Activated T-helper 1 cell treated with anti-CD3 and anti-CD28 coated beads, Interleukin-2, amount 50 U/mL, for 16 hours (primary cell): ENCODE measurements at places on chromosomes 13 and 19.

DNA sequence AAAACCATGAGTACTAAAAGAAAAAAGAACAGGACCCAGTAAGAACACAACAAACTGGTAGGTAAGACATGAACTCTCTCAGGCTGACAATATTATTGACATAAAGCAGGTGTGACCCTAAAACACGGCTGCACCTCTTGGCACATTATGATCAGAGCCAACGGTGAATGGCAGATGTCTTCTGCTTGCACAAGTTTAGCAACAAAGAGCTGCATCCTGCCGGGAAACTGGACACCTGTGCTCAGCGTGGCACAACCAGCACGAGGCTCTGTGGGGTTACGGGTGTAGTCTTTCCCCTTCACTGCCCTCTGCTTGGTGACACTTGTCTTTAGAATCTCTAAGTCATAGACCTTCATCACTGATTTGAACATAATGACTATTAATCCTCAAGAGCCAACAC lies 97.9 kb downstream of the DOCK9 start:
- DNase-seq = no peak

DNA sequence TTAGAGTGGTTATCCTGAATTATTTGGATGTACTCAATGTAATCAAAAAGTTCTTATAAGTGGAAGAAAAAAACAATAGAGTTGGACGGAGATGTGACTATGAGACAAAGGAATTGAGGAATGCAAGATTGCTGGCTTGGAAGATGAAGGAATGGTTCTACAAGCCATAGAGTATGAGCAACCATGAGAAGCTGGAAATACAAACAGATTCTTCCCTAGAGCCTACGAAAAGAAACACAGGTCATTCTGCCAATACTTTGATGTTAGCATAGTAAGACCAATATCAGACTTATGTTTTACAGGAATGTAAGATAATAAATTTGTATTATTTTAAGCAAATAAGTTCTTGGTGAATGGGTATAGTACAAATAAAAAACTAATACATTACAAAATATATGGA lies 249.2 kb downstream of the DIAPH3 start:
- DNase-seq = no peak

DNA sequence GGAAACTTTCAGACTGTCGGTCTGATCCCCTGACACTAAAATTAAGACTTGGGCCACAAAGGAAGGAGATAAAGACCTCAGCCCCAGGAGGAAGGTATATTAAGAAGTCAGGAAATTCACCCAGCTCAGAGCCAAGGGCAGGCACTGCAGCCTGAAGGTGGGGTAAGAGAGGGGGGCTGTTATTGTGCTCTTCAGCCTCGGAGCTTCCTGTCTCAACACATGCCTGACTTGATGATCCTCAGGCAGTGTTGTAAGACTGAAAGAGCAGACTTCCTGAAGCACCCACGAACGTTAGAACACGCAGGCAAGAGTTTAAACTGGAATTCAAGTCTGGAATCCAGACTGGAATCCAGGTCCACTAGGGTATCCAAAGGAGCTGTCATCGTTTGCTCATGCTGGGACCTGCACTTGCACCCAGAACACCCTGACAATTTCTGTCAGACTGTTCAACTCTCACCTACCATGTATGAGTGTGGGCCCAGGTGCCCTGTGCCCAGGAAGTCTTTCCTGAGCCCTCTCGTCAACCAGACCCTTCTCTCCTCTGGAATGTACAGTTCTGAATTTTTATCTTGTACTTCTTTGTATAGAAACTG lies 10.7 kb upstream of the FLT1 start:
- DNase-seq = no peak

GRCh38 chr19:14437578-14438140 lies 4.6 kb downstream of the PKN1 start:
- DNase-seq = no peak

- no peak for DNase-seq
These were observed 1730.2 kb downstream of the OLFM4 start for GRCh38 chr13:54758795-54759194.

GRCh38 chr13:110108348-110109139 lies 198.4 kb downstream of the COL4A1 start:
- no peak for DNase-seq

DNA sequence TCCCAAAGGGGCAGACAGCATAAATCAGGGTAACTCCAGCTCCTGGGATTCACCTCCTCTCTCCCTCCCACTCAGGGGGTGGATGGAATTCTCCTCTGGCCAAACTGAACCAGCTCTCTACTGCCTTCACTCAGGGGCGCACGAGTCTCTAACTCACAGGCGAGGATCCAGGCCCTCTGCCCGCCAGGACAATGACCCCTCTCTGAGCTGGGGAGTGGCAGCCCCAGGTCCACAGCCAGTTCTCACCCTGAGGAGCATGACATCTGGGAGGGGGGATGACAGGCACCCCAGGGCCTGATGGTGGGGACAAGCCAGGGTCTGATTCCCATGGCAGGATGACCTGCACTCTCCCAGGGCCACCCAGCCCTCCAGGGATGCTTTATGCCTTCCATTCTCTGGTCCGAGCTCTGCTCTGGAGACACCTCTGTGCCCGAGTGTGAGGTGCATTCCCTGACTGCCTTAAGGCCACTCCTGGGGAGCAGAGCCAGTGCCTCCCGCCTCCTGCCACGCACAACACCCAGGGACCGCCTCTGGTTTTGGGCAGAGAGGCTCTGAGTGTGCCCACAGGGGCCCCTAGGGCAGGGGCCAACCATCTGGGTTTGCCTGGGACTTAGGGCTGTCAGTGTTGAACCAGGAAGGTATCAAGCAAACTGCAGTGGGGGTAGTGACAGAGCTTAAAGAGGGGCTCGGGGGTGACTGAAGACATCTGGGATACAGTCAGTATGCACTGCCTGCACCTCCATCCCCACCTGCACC lies 66.2 kb downstream of the GNG7 start:
- no peak for DNase-seq

GRCh38 chr13:98368019-98368418 lies 190.9 kb upstream of the RNF113B start:
- no peak for DNase-seq

DNA sequence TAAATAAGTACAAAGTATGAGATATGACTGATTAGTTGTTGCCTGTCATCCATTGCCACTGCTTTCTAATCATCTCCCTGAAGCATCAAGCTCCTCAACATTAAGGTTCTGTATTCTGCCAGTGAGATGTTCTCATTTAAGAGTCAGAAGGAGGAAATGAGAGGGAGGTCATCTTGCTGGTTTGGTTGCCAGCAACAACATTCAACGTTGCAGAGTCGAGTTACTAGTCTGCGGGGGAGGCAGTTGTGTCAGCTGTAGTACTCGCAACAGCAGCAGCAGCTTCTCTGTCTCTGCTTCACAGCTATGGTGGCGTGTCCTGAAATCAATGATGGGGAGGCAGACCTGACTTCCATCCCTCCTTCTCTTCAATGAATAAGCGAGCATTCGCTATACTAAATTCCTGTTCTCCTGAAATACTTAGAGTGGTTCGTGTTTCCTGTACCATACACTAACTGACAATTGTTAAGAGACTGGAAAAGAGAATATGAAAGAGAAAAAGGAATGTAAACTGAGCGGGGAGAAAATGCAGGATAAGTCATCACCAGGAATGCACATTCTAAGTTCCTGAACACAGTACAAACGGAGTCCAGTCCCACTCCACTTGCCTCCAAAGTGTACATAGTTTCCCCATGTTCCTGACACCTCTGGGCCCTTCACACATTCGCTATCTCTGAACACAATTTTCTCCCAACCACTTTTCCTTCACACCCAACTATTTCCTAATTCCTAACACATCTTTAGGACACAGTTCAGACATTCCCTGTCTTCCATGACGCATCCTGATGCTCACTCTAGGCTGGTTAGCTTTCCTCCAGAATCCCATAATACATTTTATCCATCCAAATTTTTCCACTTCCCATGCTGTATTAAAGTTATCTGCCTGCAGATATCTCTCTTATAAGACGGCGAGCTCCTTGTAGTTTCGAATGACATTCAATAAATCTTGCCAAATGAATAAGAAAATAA lies 263.0 kb downstream of the KLF12 start:
- DNase-seq = no peak

GRCh38 chr19:55605637-55606470 lies at the start of gene ZNF865:
Gene ZNF865 (plus strand): TSS chr19:55605647. CDS start chr19:55613619, 7,972 bp downstream.
- DNase-seq = peak; percentile 43

- no peak for DNase-seq
These were observed 414 bp upstream of the ADAT3 start for GRCh38 chr19:1904860-1905109.

DNA sequence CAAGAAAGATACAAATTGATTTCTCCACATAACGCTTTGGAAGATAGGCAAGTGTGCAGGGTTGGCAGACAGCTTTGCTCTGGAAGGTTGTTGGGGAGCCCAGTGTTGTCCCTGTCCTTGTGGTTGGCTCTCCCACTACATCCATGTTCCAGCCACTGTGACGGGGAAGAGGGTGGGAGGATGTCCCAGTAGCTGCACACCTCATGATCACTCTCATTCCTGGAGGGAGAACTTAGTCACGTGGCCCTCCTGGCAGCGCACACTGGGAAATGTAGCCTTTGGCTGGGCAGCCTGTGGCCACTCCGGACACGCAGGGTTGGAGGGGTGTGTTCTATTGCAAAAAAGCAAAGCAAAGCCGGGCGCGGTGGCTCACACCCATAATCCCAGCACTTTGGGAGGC lies 9.9 kb downstream of the POLD1 start:
- DNase-seq = no peak

DNA sequence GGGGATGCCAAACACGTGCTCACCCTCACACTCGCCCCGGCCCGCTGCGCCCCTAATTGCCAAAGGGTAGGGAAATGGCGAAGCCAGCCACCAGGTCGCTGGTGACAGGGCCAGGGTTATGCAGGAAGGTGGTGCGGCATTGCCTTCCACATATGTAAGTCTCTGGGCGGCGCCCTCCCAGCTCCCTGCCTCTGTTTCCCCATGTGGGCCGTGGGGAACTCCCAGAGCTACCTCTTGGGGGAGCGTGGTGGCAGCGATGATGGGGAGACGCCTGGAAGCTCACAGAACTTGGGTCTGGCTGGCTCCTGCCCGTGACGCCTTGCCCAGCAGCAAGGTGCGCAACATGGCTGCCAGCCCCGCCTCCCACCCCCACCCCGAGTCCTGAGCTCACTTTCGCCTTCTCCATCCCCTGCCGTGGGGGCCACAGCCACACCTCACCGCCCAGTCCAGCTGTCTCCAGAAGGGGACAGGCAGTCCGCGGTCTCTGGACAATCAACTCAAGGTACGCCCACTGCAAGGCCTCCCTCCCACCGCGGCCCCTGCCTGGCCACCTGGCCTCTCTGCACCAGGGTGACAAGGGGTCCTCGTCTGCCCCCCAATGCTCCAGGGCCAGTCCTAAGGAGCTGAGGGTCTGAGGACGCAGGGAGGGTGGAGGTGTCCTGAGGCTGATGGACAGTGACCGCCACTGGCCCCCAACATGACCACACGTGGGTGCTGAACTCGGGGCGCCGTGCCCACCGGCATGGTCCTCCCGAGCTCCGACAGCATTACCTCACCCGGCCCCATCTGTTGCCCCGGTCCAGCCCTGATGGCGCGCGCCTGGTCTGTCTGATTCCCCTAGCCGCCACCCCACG lies 6.6 kb downstream of the C19orf25 start:
- DNase-seq = no peak

- no peak for DNase-seq
These were observed 5.0 kb upstream of the EML2 start for GRCh38 chr19:45643927-45644771.

GRCh38 chr19:2014731-2015607 lies 545 bp downstream of the BTBD2 start:
- DNase-seq = no peak

GRCh38 chr19:37593996-37594303 lies 642 bp downstream of the ZNF571 start:
- DNase-seq = no peak

DNA sequence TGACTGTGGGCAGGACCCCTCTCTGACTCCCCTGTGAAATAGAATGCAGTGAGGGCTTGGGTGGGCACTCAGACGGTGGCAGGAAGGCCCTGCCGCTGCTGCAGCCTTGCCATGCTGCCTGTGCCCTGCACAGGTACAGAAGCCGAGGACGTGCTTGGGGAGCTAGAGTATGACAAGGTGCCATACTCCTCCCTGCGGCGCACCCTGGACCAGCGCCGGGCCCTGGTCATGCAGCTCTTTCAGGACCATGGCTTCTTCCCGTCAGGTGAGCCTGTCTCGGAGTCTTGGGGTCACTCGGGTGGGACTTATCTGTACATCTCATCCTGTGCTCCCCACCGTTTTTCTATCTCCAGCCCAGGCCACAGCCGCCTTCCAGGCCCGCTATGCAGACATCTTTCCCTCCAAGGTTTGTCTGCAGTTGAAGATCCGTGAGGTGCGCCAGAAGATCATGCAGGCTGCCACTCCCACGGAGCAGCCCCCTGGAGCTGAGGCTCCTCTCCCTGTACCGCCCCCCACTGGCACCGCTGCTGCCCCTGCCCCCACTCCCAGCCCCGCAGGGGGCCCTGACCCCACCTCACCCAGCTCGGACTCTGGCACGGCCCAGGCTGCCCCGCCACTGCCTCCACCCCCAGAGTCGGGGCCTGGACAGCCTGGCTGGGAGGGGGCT lies 7.3 kb upstream of the PRR19 start:
- no peak for DNase-seq

- no peak for DNase-seq
These were observed 23.1 kb downstream of the GAS6 start for GRCh38 chr13:113840541-113841352.

DNA sequence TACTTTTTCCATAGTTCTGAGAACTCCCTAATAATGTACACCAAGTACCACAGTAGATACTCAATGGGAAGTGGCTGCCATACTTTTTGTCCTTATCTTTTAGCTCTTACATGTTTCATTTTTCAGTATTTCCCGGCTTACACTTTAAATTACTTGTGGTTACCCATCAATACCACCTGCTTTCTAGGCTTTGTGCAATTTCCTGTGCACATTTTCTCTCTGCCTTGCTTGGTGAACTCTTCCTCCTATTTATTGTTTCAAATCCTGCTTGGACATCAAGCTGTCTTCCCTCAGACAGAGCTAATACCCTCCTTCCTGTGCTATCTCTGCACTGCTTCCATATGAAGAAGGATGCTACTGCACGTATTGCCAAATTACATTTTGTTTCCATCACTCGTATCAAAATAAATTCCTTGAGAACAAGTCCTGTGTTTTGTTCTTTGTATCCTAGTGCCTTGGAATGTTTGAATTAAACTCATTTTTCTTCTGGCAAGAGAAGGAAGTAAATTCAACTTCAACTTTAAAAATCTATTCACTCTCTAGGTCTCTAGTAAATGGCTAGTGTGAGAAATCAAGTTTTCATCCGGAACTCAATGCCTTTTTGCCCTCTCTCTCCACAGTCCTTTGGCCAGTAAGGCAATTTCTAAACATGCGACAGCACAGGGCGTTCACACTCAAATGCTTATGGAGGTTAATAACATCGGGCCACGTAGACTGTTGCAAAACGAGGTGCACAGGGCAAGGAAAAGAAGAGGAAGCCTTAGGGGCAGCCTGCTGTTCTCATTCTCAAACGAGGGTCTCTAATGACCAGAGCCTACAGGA lies 5.6 kb downstream of the ZAR1L start:
- no peak for DNase-seq

- no peak for DNase-seq
These were observed 16.5 kb upstream of the KLF2 start for GRCh38 chr19:16308081-16308480.

- no peak for DNase-seq
These were observed 213.1 kb downstream of the DCLK1 start for GRCh38 chr13:35917942-35918645.

- no peak for DNase-seq
These were observed 280.8 kb downstream of the ABCC4 start for GRCh38 chr13:95020298-95020987.

GRCh38 chr13:114105521-114106225 lies 26.8 kb downstream of the RASA3 start:
- no peak for DNase-seq

- peak; percentile 19 for DNase-seq
These were observed 44.5 kb upstream of the GTF3A start for GRCh38 chr13:27379694-27380641.
